ENCODE measurements at places on chromosomes 7 and 10. TPM values are rescaled to one million over a fixed set of nuclear protein-coding genes. Genes with fewer than 3 reads are reported as not detected.
A peak's percentile ranks its signal among the peaks of the same experiment; 100 is the strongest.

- H3K4me1 ChIP-seq: peaks cover 44% of the 10 kb centered on the region
- no peaks in the 10 kb centered on the region for H3K36me3 ChIP-seq
- H3K4me3 ChIP-seq: peak overlapping the region; percentile 95
- DNase-seq: peak; percentile 92
- no peaks in the 10 kb centered on the region for H3K27me3 ChIP-seq
Observed at GRCh38 chr10:102917314-102917961, 656 bp upstream of the CNNM2 start.

DNA sequence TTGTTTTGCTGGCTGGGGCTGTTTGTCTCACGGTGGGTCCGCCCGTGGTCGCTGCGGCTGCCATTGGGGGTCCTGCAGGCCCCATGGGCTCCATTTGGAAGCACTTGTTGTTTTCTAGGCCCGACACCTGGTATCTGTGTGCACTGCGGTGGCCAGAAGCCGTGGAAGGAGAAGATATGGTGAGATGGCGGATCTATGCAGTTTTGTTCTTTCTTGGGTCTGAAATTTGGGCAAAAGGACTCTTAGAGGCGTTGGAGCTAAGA lies 109.5 kb upstream of the SHH start:
- peaks cover 18% of the 10 kb centered on the region for H3K4me1 ChIP-seq
- DNase-seq: no peak
- H3K27ac ChIP-seq: no peak overlapping the region
- H3K36me3 ChIP-seq: no peaks in the 10 kb centered on the region

GRCh38 chr7:36942955-36943354 lies 218.7 kb upstream of the AOAH start:
- DNase-seq: no peak
- H3K36me3 ChIP-seq: no peaks in the 10 kb centered on the region
- H3K4me3 ChIP-seq: no peak overlapping the region
- peaks cover 23% of the 10 kb centered on the region for H3K4me1 ChIP-seq
- H3K27me3 ChIP-seq: no peaks in the 10 kb centered on the region

- H3K4me1 ChIP-seq: no peaks in the 10 kb centered on the region
- H3K27me3 ChIP-seq: no peaks in the 10 kb centered on the region
- no peak overlapping the region for H3K27ac ChIP-seq
- H3K4me3 ChIP-seq: no peak overlapping the region
Observed at GRCh38 chr7:117145333-117145732, 177.5 kb downstream of the WNT2 start.

DNA sequence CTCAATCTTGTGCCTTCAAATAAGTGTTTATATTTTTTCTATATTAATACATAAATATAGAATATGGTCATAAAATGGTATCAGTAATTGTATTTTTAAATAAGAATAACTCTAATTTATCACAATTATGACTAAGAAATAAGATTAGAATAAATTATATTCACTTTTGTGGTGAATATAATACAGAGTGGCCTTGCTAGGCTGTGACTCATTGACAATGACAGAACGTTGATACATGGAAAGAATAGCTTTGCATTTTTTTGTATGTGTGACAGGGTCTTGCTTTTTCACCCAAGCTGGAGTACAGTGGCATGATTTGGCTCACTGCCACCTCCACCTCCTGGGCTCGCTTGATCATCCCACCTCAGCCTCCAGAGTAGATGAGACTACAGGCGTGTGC lies 47.8 kb upstream of the PCLO start:
- no peaks in the 10 kb centered on the region for H3K4me1 ChIP-seq
- no peak overlapping the region for H3K4me3 ChIP-seq
- H3K27me3 ChIP-seq: no peaks in the 10 kb centered on the region
- no peak overlapping the region for H3K27ac ChIP-seq
- no peak for DNase-seq

- peaks cover 21% of the 10 kb centered on the region for H3K4me1 ChIP-seq
- H3K4me3 ChIP-seq: peak overlapping the region; percentile 36
- no peaks in the 10 kb centered on the region for H3K36me3 ChIP-seq
- no peak for DNase-seq
Observed at GRCh38 chr10:3886191-3886590, 101.2 kb upstream of the KLF6 start.

GRCh38 chr7:101420436-101420835 lies 57.8 kb downstream of the COL26A1 start:
- DNase-seq: no peak
- no peaks in the 10 kb centered on the region for H3K36me3 ChIP-seq
- no peak overlapping the region for H3K4me3 ChIP-seq
- no peaks in the 10 kb centered on the region for H3K27me3 ChIP-seq

DNA sequence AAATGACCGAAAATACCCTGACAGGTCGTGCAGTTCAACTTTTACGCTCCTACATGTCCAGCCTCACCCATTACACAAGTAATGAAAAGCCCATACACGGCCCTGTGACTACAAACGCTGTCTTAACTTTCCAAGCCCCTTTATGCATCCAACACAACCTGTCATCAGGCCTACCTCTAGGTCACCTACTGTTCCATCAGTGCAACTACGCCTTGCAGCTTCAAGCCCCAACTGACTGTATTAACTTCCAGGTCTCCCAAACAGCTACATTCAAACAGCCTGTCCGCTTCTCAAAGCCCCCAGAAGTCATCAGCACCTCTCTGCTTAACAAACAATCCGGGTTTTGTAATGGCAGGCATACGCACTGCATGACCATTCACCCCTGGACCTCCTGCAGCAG lies 19.2 kb downstream of the ZNF107 start:
- no peaks in the 10 kb centered on the region for H3K4me1 ChIP-seq
- H3K27me3 ChIP-seq: no peaks in the 10 kb centered on the region
- no peak overlapping the region for H3K4me3 ChIP-seq

- no peaks in the 10 kb centered on the region for H3K27me3 ChIP-seq
- H3K4me1 ChIP-seq: peaks cover 81% of the 10 kb centered on the region
- DNase-seq: no peak
Observed at GRCh38 chr10:119270762-119271366, 63.5 kb downstream of the GRK5 start.

- no peaks in the 10 kb centered on the region for H3K27me3 ChIP-seq
- no peaks in the 10 kb centered on the region for H3K4me1 ChIP-seq
- no peaks in the 10 kb centered on the region for H3K36me3 ChIP-seq
- no peak overlapping the region for H3K4me3 ChIP-seq
Observed at GRCh38 chr10:10730471-10731043, 287.1 kb upstream of the CELF2 start.

GRCh38 chr7:118003476-118003875 lies 130.2 kb upstream of the CTTNBP2 start:
- no peak overlapping the region for H3K4me3 ChIP-seq
- H3K4me1 ChIP-seq: no peaks in the 10 kb centered on the region
- H3K27ac ChIP-seq: no peak overlapping the region
- H3K36me3 ChIP-seq: no peaks in the 10 kb centered on the region
- H3K27me3 ChIP-seq: no peaks in the 10 kb centered on the region

Gene ZNF777
- total RNA-seq: 10.3 TPM

Gene FMC1
- 26.4 TPM for total RNA-seq

Gene COL13A1
- 1.2 TPM for total RNA-seq

Gene SH2D4B
- 0.42 TPM for total RNA-seq

Gene BBIP1
- total RNA-seq: 29.5 TPM

Gene SUN3
- not detected for total RNA-seq

Gene DNAJC2
- 10.4 TPM for total RNA-seq
